ENCODE measurements at places on chromosomes 4 and X.

GRCh38 chr4:150117629-150118028, 39.4 kb downstream of the DCLK2 start:
- no peak for DNase-seq

GRCh38 chrX:44032479-44032878, 59.3 kb upstream of the NDP start:
- DNase-seq, result no peak

- no peak for DNase-seq
Measured at GRCh38 chrX:122269243-122269781, 914.8 kb upstream of the GRIA3 start.

DNA sequence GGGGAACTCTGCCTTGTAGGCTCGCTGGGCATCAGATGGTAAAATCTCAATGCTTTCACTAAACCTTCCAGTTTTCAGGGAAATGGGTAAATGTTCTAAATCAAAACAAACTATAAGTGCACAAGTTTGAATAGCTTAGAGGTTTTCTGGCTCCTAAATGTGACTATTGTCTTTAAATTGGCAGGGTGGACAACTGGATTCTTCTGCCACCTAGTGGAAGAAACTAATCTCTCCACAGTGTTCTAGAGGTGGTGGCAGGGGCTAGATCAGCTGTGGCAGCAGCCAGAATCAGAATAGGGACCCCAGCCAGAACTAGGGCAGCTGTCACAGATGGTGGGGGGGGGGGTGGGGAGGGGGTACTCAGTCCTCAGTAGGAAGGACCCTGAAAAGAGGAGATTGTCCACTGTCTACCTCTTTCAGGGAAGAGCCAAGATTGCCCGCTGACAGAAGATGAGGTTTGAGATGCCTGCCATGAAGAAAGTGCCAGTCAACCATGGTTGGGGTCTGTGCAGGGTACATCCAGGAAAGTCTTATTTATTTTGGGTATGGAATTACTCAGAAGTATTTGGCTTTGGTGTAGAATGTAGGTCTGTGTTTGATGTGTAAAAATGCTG, 201.4 kb downstream of the CCNG2 start:
- no peak for DNase-seq

GRCh38 chrX:107625739-107626138, 2.6 kb upstream of the PRPS1 start:
- DNase-seq, result no peak

Data from cerebellar nuclear complex (tissue), 1 donor.